ENCODE measurements at places on chromosomes 16 and 17.

DNA sequence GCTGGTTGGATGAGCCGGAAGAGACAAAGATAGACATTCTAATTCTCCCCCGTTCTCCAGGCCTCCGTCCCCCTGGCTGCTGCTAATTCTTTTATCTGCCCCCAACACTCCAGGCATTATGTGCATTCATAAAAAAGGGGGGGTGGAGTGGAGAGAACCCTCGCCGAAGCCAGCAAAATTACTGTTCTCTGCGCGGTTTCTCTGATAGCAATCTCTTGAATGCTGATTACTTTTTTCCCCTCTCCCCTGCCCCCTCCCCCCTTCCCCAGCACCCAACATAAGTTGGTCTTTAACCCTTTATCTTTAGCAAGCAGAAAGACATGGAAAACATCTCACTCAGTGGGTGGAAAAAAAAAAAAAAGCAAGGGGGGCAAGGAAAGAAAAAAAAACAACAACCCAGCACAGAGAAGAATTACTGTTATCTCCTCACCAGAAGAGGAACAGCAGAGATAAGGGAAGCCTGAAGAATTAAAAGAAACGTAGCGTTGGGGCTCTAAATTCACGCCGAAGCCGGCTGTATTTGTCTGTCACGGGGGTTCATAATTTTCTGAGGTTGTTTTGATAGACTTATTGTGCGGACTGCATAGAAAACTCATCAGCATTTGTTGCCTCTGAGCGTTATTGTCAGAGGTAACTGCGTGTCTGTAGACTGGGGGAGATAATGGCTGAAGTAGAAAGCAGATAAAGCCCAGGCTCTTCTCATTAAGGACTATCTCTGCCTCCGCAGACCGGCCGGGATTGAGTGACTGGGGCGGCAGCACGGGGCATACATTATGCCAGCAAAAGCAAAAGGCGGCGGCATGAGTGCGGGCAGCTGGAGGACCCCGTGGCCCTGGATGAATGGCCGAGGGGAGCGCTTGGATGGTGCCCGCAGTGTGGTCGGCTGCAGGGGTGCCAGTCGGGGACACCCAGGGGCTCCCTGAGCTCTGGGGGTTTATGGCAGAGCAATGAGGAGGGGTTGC lies 126.9 kb downstream of the MRM1 start:
- no peak for DNase-seq

- no peak for DNase-seq
These were observed 14.4 kb downstream of the FA2H start for GRCh38 chr16:74760007-74760767.

DNA sequence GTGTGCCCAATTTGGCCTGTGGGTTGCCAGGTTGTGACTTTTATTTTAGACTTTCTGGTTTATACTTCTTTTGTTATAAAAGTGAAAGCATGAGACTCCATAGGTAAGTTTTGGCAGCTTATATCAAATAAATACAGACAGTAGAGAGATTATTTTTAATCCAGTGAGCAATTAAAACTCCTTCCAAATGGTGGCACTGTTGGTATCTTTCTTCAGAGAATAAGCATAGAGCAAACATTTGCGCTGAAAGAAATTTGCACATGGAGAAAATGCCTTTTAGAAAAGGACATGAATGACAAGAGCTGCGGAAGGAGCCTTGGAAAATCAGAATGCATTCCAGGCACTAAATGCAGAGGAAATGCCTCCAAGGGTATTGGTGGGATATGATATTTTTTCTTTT lies 46.1 kb upstream of the DNAJA2 start:
- no peak for DNase-seq

DNA sequence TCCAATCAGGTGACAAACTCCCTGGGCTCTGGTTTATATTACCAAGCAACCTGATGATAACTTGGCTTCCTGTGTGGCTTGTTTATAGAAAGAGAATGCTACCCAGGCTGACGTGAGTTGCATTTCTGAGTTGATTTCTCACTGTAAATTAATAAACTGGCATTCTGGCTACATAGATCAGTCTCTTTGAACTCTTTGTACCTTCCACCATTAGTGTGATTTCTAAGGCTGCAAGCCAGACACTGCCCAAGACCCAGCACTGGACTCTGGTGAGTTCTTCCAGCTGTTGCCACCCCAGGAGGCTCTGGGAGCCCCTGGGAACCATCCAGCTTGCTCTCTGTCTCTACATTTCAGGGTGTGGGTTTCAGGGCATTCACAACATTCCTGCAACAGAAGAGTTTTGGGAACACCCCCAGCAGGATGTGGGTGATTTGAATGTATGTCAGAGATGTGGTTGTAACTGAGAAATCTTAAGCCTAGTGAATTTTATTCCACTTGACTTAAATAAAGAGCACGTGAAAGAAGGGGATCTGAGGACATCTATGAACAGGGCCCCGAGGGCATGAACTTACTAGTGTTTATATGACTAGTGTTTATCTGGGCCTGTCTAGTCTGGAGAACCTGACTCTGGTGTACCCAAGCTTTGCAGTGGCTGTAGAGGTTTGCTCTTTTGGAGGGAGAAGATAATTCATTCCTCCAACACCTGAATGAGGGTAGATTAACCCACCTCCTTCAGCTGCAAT lies 30.3 kb upstream of the LRRC37A start:
- peak; percentile 26 for DNase-seq

- DNase-seq = no peak
These were observed 22.3 kb upstream of the SMPD3 start for GRCh38 chr16:68470461-68471150.

GRCh38 chr16:22205577-22206012 lies 483 bp upstream of the EEF2K start:
- DNase-seq = no peak

DNA sequence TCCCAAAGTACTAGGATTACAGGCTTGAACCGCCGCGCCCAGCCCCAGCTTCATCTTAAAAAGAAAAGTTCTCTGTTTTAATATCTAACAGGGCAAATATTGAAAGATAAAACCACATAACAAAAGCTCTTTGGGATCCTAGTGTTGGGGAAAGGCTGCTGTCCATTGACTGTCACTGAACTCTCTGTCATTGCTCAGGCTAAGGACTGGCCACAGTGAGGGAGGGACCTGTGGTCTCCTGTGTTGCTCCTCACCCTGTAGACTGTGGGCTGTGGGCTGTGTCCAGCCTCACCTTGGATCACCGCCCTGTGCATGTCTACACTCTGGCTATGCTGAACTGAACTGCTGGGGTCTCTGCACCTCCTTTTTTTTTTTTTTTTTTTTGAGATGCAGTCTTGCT lies 11.3 kb upstream of the PYDC1 start:
- DNase-seq = no peak

GRCh38 chr17:60372790-60373483 lies 19.0 kb downstream of the USP32 start:
- DNase-seq = no peak

DNA sequence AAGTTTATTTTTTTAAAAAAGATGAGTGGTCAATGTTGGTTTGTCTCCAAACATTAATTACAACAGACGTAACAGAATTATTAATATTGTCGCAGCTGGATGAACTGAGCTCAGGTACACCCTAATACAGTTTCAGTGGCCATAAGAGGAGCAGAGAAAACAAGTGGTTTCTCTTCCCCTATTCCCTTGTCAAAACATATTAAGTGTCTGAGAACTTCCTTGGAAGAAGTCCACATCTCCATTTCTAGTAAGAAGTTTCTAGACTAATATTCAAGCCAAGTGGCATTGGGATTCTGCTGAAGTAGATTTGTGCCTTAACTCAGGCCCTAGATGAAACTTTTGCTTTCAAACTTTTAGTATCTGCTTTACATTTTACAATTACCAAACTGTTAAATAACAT lies 47.7 kb downstream of the GNA13 start:
- no peak for DNase-seq

DNA sequence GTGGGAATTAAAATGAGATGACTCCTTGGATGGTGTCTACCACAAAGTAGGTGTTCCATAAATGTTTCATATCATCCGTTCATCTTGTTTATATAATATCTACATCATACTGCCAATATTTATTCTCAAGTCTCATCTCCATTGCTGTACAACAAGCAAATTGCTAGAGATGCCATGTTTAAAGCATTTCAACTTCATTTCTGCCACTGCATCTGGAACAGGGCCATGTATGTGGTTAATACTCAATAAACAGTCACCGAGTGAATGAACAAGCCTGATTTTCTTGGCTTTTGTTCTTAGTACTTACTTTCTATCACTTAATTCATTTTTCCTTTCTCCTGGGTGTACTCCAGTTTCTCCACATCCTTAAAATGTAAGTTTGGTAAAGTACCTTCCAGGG lies 107.6 kb downstream of the KCNJ2 start:
- no peak for DNase-seq

DNA sequence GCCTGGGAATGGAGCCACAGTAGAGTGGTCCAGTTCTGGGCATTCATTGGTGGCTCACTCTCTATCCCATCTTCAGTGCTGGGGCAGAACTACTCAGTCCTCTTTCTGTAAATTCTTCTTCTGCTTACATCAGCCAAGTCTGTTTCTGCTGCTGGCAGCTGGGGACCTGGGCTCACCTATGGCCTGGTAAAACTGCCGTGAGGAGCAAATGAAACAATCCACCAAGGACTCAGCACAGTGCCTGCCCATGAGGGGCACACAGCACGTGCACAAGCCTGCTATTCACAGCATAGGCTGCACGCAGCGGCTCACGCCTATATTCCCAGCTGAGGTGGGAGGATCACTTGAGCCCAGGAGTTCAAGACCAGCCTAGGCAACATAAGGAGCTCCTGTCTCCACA lies 30.9 kb upstream of the SNN start:
- DNase-seq = no peak

GRCh38 chr17:5786510-5786875 lies 202.2 kb upstream of the NLRP1 start:
- DNase-seq = no peak

- DNase-seq = no peak
These were observed 215.7 kb downstream of the IRX3 start for GRCh38 chr16:54070789-54071343.

- no peak for DNase-seq
These were observed 5.3 kb upstream of the NPIPB7 start for GRCh38 chr16:28477311-28477920.

- no peak for DNase-seq
These were observed 110.4 kb downstream of the MSI2 start for GRCh38 chr17:57366558-57367351.

DNA sequence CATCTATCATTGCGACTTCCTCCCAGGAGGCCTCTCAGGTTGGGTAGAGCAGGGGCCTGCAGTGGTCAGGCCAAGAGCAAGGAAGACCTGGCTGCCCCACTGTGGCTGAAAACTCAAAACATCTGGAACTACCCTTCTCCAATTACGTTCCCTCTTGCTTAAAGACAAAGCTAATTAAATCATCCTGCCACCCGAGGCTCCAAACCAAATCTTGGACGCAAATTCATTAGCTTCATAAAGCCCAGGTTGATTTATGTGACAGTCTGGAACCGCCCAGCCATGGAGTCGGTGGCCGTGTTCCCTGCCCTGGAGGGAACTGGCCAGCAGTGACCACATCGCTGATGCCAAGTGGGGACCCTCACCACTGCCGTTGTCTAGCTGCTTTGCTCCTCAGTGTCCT lies 21.4 kb downstream of the GRIN2C start:
- DNase-seq = no peak

DNA sequence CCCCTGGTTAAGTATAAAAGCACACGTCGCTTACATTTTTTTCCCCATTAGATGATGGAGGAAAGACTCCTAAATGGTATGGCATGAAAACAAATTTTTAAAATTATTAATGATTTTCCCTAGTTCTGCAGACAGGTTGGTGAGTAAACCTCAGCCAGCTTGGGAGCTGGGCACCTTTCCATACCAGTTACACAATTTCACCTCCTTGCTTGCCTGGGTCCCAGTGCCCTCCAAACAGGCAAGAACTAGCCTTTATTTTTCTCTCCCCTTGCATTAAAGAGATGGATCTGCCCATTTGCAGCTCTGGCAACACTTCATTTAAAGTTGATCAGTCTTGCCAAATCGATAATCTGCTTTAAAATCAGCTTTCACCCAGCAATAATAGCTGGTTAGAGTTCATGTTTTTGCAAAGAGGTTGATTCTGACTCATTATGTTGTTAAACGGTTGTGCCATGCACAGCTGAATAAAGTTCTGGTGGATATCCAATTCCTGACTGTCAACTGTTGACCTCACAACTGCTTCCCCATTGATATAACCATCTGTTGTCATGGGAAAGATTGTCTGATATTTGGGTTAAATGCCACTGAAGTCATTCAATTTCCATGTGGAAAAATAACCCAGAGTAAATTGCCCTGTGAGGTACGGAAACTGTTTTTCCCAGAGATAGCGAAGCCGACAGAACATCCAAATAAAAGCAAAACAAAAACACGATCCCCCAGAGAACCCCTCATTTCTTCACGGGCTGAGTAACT lies 1.3 kb downstream of the C17orf58 start:
- DNase-seq = no peak

GRCh38 chr16:64534180-64534780 lies 587.6 kb downstream of the CDH11 start:
- no peak for DNase-seq

DNA sequence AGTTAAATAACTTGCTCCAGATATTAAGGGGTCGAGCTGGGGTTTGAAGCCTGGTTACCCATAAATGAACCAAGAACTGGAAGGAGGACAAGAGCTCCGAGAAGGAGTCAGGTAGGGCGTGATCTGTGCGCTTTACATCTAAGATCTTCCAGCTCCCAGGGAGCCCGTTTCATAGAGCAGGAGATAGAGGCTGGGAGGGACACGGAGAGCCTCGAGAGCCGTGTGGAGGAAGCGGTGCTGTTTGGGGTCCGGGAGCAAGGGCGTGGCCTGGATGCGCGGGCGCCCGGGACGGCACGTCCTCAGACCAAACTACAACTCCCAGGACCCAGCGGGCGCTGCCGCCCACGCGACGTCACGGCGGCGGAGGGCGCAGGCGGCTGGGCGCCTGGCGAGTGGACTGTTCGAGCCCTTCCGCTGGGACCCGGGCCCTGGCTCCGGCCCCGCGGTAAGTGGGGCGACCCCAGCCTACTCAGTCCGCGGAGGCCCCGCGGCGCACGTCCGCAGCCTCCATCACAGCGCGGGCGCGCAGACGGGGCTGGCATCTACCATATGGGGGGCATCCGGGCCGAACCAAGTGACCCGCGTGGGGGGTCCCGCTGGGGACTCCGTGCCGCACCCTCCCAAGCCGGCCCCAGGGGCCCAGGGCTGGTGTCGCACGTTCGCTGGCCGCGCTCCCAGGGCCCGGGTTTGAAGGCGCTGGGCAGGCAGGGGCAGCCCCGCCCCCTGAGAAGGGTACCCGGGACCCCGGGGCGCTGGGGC lies at the start of gene BCKDK:
Gene BCKDK (plus strand): TSS at position 352 of the 759 bp plus-strand sequence. CDS start 838 bp downstream, outside the sequence.
- no peak for DNase-seq

DNA sequence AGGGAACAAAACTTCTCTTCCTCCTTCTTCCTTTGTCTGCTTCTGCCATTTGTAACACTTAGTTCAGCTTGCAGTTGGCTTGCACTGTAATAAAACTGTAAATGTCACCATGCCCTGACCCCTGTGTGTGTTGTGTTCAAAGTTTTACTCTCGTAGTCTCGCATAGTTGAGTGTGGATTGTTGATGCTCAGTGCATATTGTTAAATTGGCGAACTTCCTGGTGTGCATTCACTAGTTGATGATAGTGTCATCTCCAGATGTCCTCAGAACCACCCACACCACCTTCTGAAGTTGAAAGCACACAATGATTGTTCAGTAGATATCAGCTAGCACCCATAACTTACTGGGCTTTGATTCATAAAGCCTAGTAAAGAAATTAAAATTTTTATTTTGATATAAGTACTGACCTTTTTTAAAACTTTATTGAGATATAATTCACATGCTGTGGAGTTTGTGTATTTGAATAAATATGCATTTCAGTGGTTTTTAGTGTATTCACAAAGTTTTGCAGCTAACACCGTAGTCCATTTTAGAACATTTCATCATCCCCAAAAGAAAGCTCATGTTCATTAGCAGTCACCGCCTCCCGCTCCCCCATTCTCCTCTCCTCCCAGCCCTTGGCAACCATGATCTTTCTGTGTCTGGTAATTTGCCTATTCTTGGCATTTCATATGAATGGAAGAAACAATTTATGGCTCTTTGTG lies 25.0 kb downstream of the USP10 start:
- DNase-seq = no peak

Measured in NCI-H1436 treated with DMSO at 0.1 percent for 48 hours (cell line).